ENCODE measurements at places on chromosomes 12 and 14. TPM values are rescaled to one million over a fixed set of nuclear protein-coding genes. Genes with fewer than 3 reads are reported as not detected.

The HOXC4 gene
- total RNA-seq: not detected

The GALNT6 gene
- 12.6 TPM for total RNA-seq

The GZMB gene
- total RNA-seq: not detected

The CLEC7A gene
- total RNA-seq: 3.2 TPM

The SNW1 gene
- total RNA-seq: 92.2 TPM

The CCDC59 gene
- 119 TPM for total RNA-seq

The ERP27 gene
- 9.9 TPM for total RNA-seq

The ATP2B1 gene
- total RNA-seq: 123 TPM

The BMP4 gene
- not detected for total RNA-seq

The SERPINA3 gene
- not detected for total RNA-seq

The WIF1 gene
- total RNA-seq: not detected

The CYP46A1 gene
- 0.29 TPM for total RNA-seq

The TPPP2 gene
- not detected for total RNA-seq

The ZC2HC1C gene
- 0.76 TPM for total RNA-seq

- no peak for DNase-seq
- no peaks in the 10 kb centered on the region for H3K36me3 ChIP-seq
- H3K27me3 ChIP-seq: no peaks in the 10 kb centered on the region
- H3K4me3 ChIP-seq: no peak overlapping the region
These were observed 716.4 kb downstream of the FSCB start for GRCh38 chr14:43790681-43791080.

DNA sequence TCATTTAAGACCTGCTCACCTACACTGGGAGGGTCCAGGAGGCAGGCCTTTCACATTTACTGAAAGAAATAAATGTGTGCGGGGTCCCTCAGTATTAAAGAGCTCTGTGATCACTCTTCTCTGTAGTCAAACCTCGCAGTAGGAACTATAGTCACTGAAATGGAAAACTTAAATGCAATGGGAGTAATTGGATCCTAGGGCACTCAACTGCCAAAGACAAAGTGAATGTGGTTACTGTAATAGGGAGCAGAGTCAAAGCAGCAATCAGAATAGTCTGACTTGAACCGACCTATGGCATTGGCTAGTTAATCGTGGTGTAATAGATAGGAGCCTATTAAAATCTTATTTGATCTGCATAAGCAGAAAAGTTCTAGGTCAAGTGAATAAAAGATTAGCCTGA is 26.6 kb upstream of the DYRK2 start:
- H3K27ac ChIP-seq: no peak overlapping the region
- H3K36me3 ChIP-seq: peaks cover 4% of the 10 kb centered on the region
- DNase-seq: no peak
- no peak overlapping the region for H3K4me3 ChIP-seq

- no peak overlapping the region for H3K4me3 ChIP-seq
- H3K4me1 ChIP-seq: no peaks in the 10 kb centered on the region
- no peak for DNase-seq
- H3K27ac ChIP-seq: no peak overlapping the region
These were observed 87.7 kb downstream of the GPR135 start for GRCh38 chr14:59377491-59377890.

DNA sequence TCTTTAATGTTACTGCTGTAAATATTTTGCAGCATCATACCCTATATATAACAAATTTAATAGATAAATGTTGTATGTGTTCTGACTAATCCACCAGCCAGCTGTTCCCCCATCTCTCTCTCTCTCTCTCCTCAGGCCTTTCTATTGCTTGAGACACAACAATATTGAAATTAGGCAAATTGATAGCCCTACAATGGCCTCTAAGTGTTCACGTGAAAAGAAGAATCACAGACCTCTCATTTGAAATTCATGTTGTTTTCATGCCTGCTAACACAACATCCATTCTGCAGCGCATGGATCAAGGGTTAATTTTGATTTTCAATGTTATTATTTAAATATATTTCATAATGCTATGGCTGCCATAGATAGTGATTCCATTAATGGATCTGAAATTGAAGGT is 1.8 kb upstream of the FSCB start:
- H3K4me3 ChIP-seq: no peak overlapping the region
- H3K4me1 ChIP-seq: no peaks in the 10 kb centered on the region
- no peaks in the 10 kb centered on the region for H3K36me3 ChIP-seq
- DNase-seq: no peak
- no peaks in the 10 kb centered on the region for H3K27me3 ChIP-seq
- H3K27ac ChIP-seq: no peak overlapping the region

DNA sequence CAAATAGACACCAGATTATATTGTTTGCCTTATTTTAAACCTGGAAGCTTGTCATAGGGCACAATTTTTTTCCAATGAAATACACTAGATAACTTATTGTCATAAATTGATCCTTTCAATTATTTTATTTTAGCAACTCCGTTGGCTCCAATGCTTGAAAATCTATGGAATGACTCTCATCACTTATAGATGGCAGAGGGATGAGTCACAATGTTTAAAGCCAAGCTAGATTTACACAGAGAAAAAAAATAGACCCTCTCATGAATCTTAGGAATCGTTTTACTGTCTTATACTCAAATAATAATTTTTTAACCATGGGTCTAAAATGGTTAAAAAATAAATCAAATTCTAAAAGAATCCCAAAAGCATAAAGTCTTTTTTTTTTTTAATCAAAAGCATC is 1276.6 kb upstream of the FLRT2 start:
- DNase-seq: no peak
- no peaks in the 10 kb centered on the region for H3K4me1 ChIP-seq
- no peak overlapping the region for H3K4me3 ChIP-seq

DNA sequence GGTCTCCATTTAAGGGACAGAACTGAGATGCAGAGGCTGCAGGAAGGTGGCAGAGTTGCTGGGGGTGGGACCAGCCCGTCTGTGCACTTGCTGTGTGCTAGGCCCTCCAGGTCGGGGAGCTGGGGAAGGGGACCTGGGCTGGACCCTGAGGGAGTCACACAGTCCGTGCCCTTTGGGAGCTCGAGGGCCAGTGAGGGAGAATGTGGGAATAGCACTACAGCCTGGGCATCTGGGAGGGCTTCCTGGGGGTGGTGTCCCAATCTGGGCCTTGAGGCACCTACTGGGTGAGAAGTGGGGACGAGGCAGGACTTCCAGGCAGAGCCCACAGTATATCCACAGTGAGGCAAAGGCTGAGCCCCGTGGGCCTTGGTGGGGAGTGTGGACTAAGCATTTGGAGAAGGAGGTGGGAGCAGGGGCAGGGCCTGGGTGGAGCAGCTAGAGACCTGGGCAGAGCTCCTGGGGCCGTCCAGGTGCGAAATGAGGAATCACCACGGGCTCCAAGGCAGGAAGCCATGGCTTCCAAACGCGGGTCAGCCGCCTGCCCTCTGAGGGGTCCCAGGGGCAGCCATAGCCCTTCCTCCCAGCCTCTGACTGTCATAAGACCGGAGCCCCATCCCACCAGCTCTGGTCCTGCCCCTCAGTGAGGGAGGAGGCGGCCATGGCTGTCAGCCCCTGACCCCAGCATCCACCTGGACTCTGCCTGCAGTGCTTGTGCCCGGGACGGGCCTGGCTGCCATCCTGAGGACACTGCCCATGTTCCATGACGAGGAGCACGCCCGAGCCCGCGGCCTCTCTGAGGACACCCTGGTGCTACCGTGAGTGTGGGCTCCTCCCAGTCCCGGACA is 6.6 kb downstream of the ASPG start:
- H3K36me3 ChIP-seq: no peaks in the 10 kb centered on the region
- peak overlapping the region; percentile 12 for H3K4me3 ChIP-seq
- H3K27ac ChIP-seq: no peak overlapping the region
- DNase-seq: no peak

DNA sequence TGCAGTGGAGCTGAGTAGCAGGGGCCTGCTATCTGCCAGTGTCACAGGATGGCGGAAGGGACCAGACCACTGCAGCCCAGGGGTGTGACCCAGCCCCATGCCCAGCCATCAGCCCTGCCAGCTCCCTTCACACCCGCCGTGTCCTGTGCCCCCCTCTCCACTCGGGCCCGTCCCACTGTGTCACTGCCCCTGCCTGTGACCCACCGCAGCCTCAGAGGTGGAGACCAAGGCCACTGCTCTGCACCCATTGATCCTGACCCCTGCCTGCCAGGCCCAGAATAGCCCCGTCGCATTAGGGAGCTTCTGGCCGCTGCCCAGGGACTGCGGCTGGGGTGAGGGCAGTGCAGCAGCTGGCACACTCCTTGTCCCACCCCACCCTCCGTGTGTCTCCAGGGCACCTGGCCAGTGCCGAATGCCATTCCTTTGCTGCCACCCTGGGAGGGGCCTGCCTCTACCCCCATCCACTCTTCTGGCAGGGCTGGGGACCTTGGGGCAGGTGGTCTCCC is 2.1 kb upstream of the CRIP2 start:
- H3K27me3 ChIP-seq: no peaks in the 10 kb centered on the region
- peaks cover 6% of the 10 kb centered on the region for H3K4me1 ChIP-seq
- peak overlapping the region; percentile 25 for H3K4me3 ChIP-seq
- peaks cover 2% of the 10 kb centered on the region for H3K36me3 ChIP-seq

DNA sequence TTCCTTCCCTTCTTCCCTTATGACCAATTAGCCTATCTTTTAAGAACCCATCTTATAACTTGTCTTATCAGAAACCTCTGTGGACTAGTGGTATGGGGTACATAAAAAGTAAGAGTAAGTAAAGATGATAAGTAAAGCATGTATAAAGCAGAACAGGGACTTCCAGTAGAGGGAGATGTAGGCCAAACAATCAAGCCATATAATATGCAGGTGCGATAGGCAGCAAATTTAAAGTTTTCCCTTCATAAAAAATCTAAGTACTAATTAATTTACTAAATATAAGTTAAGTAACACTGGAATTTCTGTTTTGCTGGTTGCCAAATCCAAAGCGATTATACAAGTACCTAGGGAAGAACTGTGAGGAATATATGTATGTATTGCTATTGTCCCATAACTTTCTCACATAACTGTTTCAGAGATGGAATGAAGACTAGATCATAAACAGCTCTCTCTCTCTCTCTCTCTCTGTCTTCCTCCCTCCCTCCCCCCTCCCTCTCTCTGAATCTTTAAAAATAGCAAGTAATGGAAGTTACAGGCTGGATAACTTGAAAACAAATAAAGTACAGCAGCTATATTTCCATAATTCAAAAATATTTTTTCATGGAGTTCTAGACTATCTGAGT is 25.7 kb downstream of the METTL25 start:
- H3K27ac ChIP-seq: peak overlapping the region; percentile 24
- no peaks in the 10 kb centered on the region for H3K27me3 ChIP-seq
- no peak for DNase-seq
- H3K4me3 ChIP-seq: no peak overlapping the region

GRCh38 chr12:131477613-131478012 is 233.3 kb upstream of the SFSWAP start:
- no peak overlapping the region for H3K4me3 ChIP-seq
- no peak overlapping the region for H3K27ac ChIP-seq
- H3K4me1 ChIP-seq: no peaks in the 10 kb centered on the region
- no peak for DNase-seq
- no peaks in the 10 kb centered on the region for H3K36me3 ChIP-seq

- H3K27me3 ChIP-seq: peaks cover 44% of the 10 kb centered on the region
- no peak overlapping the region for H3K27ac ChIP-seq
- peaks cover 8% of the 10 kb centered on the region for H3K36me3 ChIP-seq
These were observed 910.0 kb downstream of the TMEM121 start for GRCh38 chr14:106436310-106436905.
